ENCODE measurements at places on chromosomes 2 and 18. TPM values are rescaled to one million over a fixed set of nuclear protein-coding genes. Genes with fewer than 3 reads are reported as not detected.

The UGT1A4 gene
- not detected for total RNA-seq

The COL4A3 gene
- 0.16 TPM for total RNA-seq

The GKN2 gene
- total RNA-seq, result not detected

The DYNC2LI1 gene
- 41.5 TPM for total RNA-seq

The SKOR2 gene
- total RNA-seq, result not detected

DNA sequence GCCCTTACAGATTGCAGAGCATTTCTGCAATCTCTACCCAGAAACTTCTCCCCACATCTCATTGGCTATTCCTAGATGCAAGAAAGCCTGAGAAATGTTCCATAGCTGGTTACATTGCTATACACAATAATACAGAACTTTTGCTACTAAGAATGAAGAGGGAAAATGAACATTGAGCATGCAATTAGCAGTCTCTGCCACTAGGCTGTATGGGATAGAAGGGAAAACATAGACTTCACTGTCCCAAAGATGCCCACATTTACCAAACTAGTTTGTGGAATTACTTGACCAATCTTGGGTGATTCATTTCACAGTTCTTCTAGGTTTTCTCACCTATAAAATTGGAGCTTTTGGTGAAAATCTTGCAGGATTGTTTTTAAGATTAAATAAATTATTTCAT is 265.7 kb upstream of the NT5C1B start:
- DNase-seq, result no peak

DNA sequence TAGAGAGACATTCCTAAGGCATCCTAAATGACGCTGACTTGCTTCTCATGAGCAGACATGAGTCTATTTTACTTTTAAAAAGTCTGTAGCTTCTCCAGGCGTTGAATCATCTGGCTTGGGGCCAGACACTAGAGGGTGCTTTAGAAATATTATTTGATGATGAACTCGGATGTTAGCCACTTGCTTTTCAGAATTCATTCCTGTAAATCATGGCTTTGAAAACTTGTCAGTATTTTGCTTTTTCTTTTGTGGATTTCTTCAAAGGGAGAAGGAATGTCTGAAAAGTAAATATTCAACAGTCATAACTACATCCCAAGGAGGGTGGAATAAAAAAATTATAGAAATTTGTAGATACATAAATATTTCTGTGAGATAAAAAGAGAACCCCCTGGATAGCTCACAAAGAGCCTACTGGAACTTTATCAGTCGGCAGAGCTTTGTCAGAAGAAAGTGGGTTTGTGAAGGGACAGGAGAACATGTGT is 370.8 kb downstream of the OSR1 start:
- peak; percentile 4 for DNase-seq

GRCh38 chr18:58502628-58503027 is 126.3 kb downstream of the ALPK2 start:
- DNase-seq, result no peak

- no peak for DNase-seq
These were observed 16.4 kb downstream of the KLF11 start for GRCh38 chr2:10059552-10060335.

DNA sequence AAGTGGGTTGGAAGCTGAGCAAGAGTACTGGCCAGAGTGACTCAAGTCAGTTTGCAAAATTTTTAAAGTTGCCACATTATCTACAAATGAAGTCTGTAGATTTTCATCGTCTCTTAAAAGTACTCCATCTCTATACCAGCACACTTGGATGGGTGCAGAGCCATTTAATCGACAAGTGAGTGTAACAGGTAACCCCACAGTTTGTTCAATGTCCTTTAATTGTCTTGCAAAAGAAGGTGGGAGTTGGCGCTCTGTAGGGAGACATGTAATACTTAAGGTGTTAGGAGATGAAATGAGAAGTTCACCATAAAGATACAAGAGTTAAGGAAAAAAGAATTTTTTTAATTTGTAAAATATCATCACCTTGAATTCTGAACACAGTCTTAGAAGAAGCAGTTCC is 84.9 kb downstream of the TTN start:
- DNase-seq, result no peak

- DNase-seq, result no peak
These were observed 244.3 kb downstream of the ETAA1 start for GRCh38 chr2:67641312-67642045.

GRCh38 chr18:38297910-38298309 is 732.3 kb upstream of the CELF4 start:
- no peak for DNase-seq

DNA sequence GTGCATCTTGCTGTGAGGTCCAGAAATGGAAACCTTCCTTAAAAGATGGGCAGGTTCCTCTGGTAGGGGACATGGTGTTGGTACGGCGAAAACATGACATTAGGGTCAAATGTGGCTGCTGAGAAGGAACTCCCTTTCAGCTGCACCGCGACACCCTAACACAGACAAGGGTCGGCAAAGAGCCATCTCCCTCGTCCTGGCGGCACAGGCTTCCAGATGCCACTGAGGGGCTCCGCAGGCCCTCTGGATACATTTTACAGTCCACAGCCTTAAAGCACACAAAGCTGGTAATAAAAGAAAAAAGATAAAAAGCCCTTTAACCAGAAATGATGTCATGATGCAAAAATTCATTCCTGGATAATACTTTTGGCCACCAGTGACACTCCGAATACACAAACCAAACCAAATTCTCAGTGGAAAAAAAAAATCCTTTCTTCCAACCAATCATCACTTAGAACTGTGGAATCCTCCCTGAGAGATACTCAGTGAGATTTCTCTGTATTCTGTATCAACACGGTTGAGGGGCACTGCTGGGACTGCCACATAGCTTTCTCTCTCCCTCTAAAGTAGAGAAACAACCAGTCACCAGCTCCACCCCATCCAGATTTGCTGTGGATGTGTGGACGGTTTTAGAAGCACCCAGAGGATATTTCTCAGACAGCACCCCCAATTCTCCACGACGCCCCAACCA is 174.8 kb downstream of the HDAC4 start:
- DNase-seq, result no peak

GRCh38 chr2:129375632-129376425 is 603.6 kb upstream of the RAB6C start:
- DNase-seq, result peak; percentile 66

- DNase-seq, result no peak
These were observed 394.9 kb downstream of the ARHGAP15 start for GRCh38 chr2:143524119-143524553.

All from occipital lobe (tissue), 3 donors.